Stimulated activated CD8-positive, alpha-beta memory T cell treated with anti-CD3 and anti-CD28 coated beads, Interleukin-7, amount 100 ng/mL, for 4 hours (primary cell): ENCODE measurements at places on chromosomes 4 and X.

GRCh38 chr4:157220371-157220881, at the start of gene GRIA2:
Gene GRIA2, plus strand, starts transcription at chr4:157220728. Its CDS starts 315 bp downstream, at chr4:157221043.
- DNase-seq, result no peak

DNA sequence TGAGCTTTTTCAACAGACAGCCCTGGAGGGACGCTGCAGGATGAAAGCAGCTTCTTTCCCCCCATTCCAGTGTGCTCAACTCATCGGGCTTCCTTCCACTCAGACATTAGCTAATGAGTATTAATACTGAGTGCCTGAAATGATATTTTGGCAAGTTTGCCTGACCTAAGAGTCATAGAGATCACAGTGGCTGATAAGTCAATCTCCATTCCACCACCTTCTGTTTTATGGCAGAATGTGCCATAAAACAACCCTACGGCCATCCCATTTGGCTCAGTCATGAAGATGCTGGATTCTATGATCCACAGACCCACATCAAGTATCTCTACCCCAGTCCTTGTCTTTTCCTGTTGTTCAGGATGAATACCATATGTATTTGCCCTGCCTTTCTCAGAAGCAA, 48.3 kb upstream of the MAB21L2 start:
- DNase-seq, result no peak

GRCh38 chr4:67288964-67289363, 256.3 kb downstream of the CENPC start:
- no peak for DNase-seq

DNA sequence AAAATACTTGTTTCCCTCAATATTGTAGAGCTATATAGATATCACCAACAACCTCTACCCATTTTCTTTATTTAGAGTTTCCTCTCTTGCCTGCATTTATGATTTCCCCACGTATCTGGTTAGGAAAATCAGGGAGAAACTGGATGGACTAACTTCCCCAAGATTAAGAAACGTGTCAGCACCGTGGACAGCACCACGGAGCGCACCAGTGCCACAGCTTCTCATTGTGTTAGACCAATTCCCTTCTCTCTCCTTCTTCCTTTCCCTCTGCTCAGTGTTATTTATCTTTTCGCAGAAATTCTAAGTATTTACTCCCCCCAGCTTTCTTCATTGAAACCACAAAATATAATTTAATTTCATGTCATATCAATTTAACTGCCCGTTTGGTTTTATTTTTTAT, 568.6 kb upstream of the BOD1L1 start:
- DNase-seq, result no peak
